ENCODE measurements at places on chromosomes 6 and 20. TPM values are rescaled to one million over a fixed set of nuclear protein-coding genes. Genes with fewer than 3 reads are reported as not detected.

SLC22A7 gene
- not detected for total RNA-seq

CNR1 gene
- total RNA-seq, result 0.07 TPM

VSTM2L gene
- total RNA-seq, result 2.1 TPM

VSX1 gene
- total RNA-seq, result not detected

KDM1B gene
- total RNA-seq, result 33.7 TPM

BMP7 gene
- not detected for total RNA-seq

JPH2 gene
- total RNA-seq, result 2.2 TPM

RAET1L gene
- total RNA-seq, result not detected

DHX35 gene
- 9.0 TPM for total RNA-seq

FOXS1 gene
- 23.1 TPM for total RNA-seq

Data from smooth muscle cell of the pulmonary artery (primary cell).